ENCODE measurements at places on chromosomes 5 and 9. TPM values are rescaled to one million over a fixed set of nuclear protein-coding genes. Genes with fewer than 3 reads are reported as not detected.
A peak's percentile ranks its signal among the peaks of the same experiment; 100 is the strongest.

APBA1 gene
- 8.0 TPM for total RNA-seq

GRCh38 chr5:140166911-140167310 is 8.1 kb upstream of the CYSTM1 start:
- no peak overlapping the region for H3K27ac ChIP-seq
- H3K4me3 ChIP-seq = no peak overlapping the region
- no peak for DNase-seq
- no peaks in the 10 kb centered on the region for H3K4me1 ChIP-seq
- H3K36me3 ChIP-seq = no peaks in the 10 kb centered on the region

SURF4 gene
- 109 TPM for total RNA-seq

DNA sequence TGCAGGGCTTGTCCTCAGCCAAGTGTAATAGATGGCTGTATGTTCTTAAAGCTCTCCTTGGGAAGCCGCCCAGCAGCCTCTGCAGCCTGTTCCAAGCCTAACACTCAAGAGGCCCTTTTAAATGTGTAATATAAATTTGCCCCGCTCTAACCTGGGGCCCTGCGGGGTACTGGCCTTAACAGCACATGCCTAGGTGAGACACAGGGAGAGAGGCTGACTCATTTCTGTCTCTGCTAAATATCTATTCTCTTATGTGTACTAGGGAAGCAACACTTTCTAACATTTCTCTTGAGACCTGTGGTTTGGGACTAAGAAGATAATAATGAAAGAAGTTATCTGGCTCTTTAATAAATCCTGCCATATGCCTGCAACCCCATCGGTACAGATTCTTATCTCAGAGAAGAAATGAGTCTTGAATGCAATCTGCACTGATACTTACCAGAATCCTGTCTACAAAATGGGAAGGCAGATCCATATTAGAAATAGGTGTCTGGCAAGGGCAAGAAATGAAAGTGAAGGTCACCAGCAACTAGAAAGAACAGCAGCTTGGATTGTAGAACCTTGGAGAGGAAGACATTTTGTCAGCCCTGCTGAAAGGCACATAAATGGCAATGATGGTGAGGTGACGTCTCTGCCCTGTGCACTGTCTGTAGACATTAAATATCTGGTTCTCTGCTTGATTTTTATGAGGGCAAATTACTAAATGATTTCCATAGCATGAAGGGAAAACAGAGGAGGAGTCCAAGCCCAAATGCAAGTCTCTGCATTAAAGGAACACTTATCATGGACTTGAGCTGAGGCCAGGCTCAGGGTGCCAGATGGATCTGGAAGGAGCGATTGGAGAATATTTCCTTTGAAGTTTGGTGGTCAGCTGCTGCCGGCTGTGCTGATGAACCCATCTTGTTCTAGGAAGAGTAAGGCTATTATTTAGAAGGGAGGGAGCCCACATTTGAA is 14.5 kb upstream of the TGFBI start:
- H3K4me3 ChIP-seq = no peak overlapping the region
- DNase-seq = no peak
- no peak overlapping the region for H3K27ac ChIP-seq

DCAF12 gene
- 25.6 TPM for total RNA-seq

DNA sequence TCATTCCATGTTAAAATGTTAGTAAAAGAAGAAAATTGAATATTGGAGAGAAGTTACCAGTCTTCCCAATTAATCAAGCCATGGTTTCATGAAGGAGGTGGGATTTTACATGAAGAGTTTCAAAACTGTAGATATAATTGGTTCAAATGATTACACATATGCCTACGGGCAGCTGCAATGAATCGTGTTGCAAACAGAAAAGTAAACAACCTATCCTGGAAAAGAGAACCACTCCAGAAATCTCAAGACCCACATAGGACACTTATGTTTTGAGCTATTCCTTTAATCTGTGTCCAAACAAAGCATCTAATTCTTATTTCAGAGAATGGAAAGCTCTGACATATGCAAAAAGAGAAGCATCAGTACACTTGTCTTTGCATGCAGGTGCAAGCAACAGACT is 340.2 kb downstream of the NDUFS4 start:
- H3K36me3 ChIP-seq = no peaks in the 10 kb centered on the region
- no peaks in the 10 kb centered on the region for H3K27me3 ChIP-seq
- H3K4me1 ChIP-seq = no peaks in the 10 kb centered on the region
- H3K4me3 ChIP-seq = no peak overlapping the region

NCS1 gene
- 3.2 TPM for total RNA-seq

FGF10 gene
- total RNA-seq = 31.1 TPM

DNA sequence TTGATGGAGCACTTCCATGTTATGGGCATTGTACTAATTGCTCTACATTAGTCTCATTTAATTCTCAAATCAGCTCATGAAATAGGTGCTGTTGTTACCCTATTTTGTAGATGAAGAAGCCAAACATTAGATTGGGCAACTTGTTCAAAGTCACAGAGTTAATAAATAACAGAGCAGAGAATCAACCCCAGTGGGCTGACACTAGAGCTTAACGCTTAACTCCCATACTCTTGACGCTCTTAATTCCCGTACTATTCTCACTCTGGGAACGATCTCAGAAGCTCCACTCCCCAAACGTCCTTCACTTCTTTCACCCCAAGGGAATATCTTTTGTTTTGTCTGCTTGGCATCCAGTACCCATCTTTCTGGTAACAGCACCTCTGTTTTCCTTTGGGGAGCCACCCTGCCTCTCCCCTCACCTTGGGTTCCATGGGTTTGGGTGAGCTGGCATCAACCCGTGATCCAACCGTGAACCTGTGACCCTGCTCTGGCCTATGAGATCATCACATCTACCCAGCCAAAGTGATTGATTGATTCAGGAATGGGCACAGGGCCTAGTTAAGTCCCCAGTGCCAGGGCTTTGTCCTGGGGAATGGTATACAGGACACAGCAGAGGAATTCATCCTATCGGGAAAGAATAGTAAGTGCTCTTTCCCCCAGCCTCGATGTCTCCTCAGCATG is 169.2 kb downstream of the NR3C1 start:
- no peaks in the 10 kb centered on the region for H3K4me1 ChIP-seq
- H3K4me3 ChIP-seq = no peak overlapping the region
- no peaks in the 10 kb centered on the region for H3K27me3 ChIP-seq
- H3K27ac ChIP-seq = peak overlapping the region; percentile 44
- H3K36me3 ChIP-seq = no peaks in the 10 kb centered on the region

ANKRD18B gene
- not detected for total RNA-seq

GABRP gene
- total RNA-seq = 241 TPM

DNA sequence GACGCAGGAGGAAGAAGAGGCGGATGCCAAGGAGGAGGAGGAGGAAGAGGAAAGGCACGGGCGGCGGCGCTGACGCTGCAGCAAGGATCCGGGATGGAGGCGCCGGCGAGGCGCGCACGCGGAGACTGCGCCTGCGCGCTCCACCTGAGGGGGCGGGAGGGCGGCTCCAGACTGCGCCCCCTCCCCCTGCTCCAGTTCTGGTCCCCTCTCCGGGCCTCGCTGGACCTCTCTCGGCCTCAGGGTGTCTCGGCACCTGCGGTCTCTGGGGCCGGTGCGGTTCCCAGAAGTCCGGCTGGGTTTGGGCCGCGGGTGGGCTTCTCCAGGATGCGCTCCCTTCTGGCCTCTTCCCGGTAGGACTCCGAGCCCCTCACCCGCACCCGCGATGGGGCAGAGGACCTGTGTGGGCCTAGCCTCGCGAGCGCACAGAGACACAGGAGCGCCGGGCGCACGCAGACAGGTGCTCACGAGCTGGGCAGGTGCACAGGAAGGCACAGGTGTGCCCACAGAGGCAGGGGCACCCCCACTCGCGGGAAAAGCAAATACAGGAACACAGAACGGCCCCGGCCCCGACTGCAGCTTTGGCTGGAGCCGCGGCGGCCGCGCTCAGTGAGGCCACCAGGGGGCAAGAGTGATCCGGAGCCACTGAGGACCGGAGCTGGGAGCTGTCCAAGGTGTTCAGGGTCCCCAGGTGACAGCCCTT is at the start of gene NPDC1:
Gene NPDC1, minus strand, starts transcription at position 90 of the 700 bp plus-strand sequence. CDS start 188 bp downstream, outside the sequence.
- H3K4me1 ChIP-seq = peaks cover 10% of the 10 kb centered on the region
- H3K36me3 ChIP-seq = no peaks in the 10 kb centered on the region
- peak within 1 kb of the TSS; percentile 60 for H3K4me3 ChIP-seq
- H3K27ac ChIP-seq = peak within 1 kb of the TSS; percentile 49
- no peak for DNase-seq

- no peaks in the 10 kb centered on the region for H3K4me1 ChIP-seq
- no peak for DNase-seq
- H3K4me3 ChIP-seq = no peak overlapping the region
- H3K36me3 ChIP-seq = no peaks in the 10 kb centered on the region
- no peaks in the 10 kb centered on the region for H3K27me3 ChIP-seq
- H3K27ac ChIP-seq = no peak overlapping the region
Measured at GRCh38 chr5:142233083-142234032, 91.5 kb downstream of the SPRY4 start.

DNA sequence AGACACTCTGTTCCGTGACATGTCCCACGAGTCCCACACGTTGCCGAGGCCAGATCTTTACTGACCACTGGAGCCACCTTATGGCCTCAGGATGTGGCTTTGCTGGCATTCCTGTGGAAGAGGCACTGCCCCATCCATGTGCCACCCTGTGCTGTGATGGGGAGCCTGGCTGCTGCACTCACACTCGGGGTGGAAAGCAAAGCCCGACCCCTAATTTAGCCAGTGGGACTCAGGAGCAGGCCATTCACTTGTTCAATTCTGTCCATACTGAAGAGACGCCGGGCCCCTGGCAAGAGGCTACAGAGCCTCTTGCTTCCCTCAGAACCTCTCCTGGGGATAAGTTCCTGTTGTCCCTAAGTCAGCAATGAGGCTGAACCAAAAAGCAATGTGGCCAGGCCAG is 18.6 kb upstream of the CEP72 start:
- peaks cover 43% of the 10 kb centered on the region for H3K27me3 ChIP-seq
- H3K36me3 ChIP-seq = no peaks in the 10 kb centered on the region
- DNase-seq = no peak

SHLD3 gene
- 3.6 TPM for total RNA-seq

- H3K4me1 ChIP-seq = no peaks in the 10 kb centered on the region
- no peaks in the 10 kb centered on the region for H3K36me3 ChIP-seq
- H3K27me3 ChIP-seq = no peaks in the 10 kb centered on the region
- DNase-seq = no peak
- H3K27ac ChIP-seq = no peak overlapping the region
Measured at GRCh38 chr5:144468571-144468970, 297.9 kb downstream of the KCTD16 start.

GPR21 gene
- total RNA-seq = not detected

- H3K4me3 ChIP-seq = no peak overlapping the region
- H3K36me3 ChIP-seq = no peaks in the 10 kb centered on the region
- H3K27me3 ChIP-seq = no peaks in the 10 kb centered on the region
- H3K4me1 ChIP-seq = no peaks in the 10 kb centered on the region
Measured at GRCh38 chr5:103646698-103647614, 84.4 kb upstream of the NUDT12 start.

DNA sequence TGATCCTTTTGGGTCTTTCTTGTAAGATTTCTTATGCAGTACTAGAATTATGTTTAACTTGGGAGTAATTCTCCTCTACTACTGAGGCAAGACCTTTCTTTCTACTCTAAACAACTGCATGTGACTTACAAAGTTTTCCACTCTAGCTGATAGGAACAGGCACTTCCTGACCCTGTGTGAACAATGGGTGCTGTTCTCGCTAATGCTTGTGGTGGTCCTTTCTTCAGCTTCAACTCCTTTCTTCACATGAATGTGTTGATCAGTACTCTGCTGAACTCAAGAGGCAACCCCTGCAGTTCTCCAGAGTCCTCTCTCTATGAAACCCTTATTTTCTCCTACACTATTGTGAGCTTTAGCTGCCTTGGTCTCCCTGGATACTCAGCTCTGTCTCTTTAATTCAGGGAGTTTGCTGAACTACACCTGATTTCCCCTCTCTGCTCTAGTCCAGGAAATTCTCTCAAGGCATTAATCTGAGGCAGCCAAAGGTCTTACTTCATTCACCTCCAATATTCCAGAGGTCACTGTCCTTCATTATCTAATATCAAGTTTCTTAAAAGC is 484.6 kb upstream of the PIK3R1 start:
- H3K4me3 ChIP-seq = no peak overlapping the region
- H3K27me3 ChIP-seq = no peaks in the 10 kb centered on the region
- H3K4me1 ChIP-seq = no peaks in the 10 kb centered on the region
- no peaks in the 10 kb centered on the region for H3K36me3 ChIP-seq

DNA sequence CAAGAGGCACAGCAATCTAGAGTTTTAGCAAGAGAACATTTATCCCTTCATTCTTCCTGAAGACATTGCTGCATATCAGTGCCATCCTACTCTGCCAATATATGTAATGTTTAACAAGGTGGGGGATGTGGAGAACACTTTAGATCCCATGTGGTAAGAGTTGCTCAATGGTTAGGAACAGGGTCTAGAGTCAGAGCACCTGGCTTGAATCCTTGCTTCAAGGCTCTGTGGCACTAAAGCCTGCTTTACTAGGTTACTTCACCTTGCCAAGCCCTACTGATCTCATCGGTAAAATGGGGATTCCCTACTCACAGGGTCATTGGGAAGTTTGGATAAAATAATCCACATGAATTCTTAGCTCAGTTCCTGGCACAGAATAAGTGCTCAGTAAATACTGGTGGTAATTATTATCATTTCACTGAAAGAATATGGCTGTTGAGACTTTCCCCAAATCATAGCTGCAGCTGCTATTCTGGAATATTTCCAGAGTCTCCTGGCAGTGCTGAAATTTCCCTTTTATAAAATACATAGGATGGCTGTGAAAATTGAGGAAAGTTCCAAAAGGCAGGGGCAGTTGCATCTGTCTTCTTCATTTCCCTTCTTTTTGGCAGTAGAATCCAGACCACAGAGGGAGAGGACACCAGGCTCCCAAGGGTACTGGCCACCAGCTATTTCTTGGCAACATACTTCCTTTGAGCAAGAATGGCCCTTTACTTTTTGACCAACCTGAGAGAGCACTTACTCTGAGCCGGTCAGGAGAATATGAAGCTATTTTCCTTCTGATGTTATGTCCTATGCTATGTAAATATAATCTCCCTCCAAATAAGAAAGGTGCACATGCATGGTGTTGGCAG is 142.8 kb downstream of the PALM2AKAP2 start:
- H3K27me3 ChIP-seq = no peaks in the 10 kb centered on the region
- no peaks in the 10 kb centered on the region for H3K36me3 ChIP-seq
- no peak overlapping the region for H3K4me3 ChIP-seq

DNA sequence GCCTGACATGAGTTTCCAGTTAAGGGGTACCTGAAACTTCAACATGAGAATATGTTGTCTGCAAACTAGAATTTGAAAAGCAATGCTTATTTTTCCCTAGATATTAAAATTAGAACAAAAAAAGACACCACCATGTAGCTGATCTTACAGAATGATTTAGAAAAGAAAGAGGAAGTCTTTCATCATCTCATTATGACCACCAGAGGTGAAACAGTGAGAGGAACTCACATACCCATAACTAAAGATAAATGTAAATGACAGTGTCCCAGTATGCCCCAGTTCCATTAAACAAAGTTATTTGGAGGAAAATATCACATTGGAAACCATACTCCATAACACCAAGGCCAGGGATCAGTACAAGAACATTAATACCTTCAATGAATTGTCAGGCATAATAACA is 6.9 kb downstream of the TAF7 start:
- no peaks in the 10 kb centered on the region for H3K27me3 ChIP-seq
- no peak overlapping the region for H3K4me3 ChIP-seq
- DNase-seq = no peak
- no peak overlapping the region for H3K27ac ChIP-seq
- H3K36me3 ChIP-seq = peaks cover 10% of the 10 kb centered on the region
- H3K4me1 ChIP-seq = no peaks in the 10 kb centered on the region
